ENCODE measurements at places on chromosomes 16 and 17. TPM values are rescaled to one million over a fixed set of nuclear protein-coding genes. Genes with fewer than 3 reads are reported as not detected.

ASB16 gene
- total RNA-seq = 0.59 TPM

NACA2 gene
- not detected for total RNA-seq

CDRT15 gene
- not detected for total RNA-seq

PLA2G10 gene
- not detected for total RNA-seq

DHX58 gene
- total RNA-seq = 15.3 TPM

IFI35 gene
- 49.1 TPM for total RNA-seq

ARL5C gene
- 0.07 TPM for total RNA-seq

TBC1D16 gene
- 2.0 TPM for total RNA-seq

KRTAP2-4 gene
- total RNA-seq = not detected

SYNGR3 gene
- total RNA-seq = 21.3 TPM

CD300A gene
- total RNA-seq = 16.6 TPM

CLEC18A gene
- 0.43 TPM for total RNA-seq

AANAT gene
- total RNA-seq = 0.18 TPM

CA5A gene
- total RNA-seq = not detected

KIF19 gene
- total RNA-seq = 0.14 TPM

PEX12 gene
- total RNA-seq = 4.5 TPM

P2RX1 gene
- 4.0 TPM for total RNA-seq

MYH2 gene
- not detected for total RNA-seq

CDK3 gene
- 7.4 TPM for total RNA-seq

CLDN6 gene
- not detected for total RNA-seq

ZSCAN10 gene
- total RNA-seq = not detected

NPIPB6 gene
- total RNA-seq = 2.6 TPM

CD300LG gene
- not detected for total RNA-seq

MYCBPAP gene
- total RNA-seq = 3.1 TPM

SLC52A1 gene
- 0.14 TPM for total RNA-seq

CRYM gene
- total RNA-seq = not detected

CA7 gene
- total RNA-seq = 0.59 TPM

ZNF213 gene
- 9.3 TPM for total RNA-seq

KRT222 gene
- total RNA-seq = not detected

ANKRD40CL gene
- total RNA-seq = not detected

TPSD1 gene
- total RNA-seq = not detected

CHST5 gene
- total RNA-seq = not detected

TBC1D3E gene
- total RNA-seq = not detected

KRTAP4-4 gene
- not detected for total RNA-seq

PYY gene
- total RNA-seq = not detected

RND2 gene
- 0.05 TPM for total RNA-seq

PLD6 gene
- 9.1 TPM for total RNA-seq

WNK4 gene
- 0.16 TPM for total RNA-seq

PTX4 gene
- not detected for total RNA-seq

TPSG1 gene
- total RNA-seq = not detected

CTF1 gene
- 0.30 TPM for total RNA-seq

CTRB1 gene
- not detected for total RNA-seq

SLC6A2 gene
- total RNA-seq = not detected

CMTM2 gene
- 0.30 TPM for total RNA-seq

Measured in activated T-helper 2 cell treated with anti-CD3 and anti-CD28 coated beads, Interferon-gamma antibody, Interleukin-2, Interleukin-4, amounts not matched to agents 10 μg/mL and 5 μg/mL and 100 μg/mL, durations not matched to agents 14 hours and 24 hours and 36 hours (primary cell).